GM12878 (cell line): ENCODE measurements at places on chromosomes 13 and 19.

GRCh38 chr13:107293924-107294323 lies 726.0 kb upstream of the ARGLU1 start:
- no peak for DNase-seq

GRCh38 chr13:58238972-58239773 lies 607.6 kb downstream of the PCDH17 start:
- DNase-seq, result no peak

- DNase-seq, result no peak
Measured at GRCh38 chr13:22049384-22049783, 378.5 kb downstream of the FGF9 start.

GRCh38 chr13:80029170-80029569 lies 311.8 kb downstream of the SPRY2 start:
- no peak for DNase-seq

DNA sequence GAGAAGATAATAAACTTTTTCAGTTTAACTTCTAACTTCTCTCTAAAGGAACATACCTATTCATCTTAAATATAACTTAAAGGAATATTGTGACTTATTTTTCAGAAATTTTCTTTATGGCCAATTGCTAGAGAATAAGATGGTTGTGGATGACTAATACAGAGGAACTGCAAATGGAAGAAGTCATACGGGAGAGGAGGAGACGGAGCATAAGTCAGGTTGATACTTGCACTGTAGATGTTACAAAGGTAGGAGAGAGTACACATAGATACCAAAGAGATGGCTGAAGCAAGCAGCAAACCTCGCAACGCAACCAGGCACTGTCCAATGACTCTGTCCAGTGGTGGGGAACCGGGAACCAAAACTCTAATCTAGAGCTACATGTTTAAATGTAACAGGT lies 963.4 kb downstream of the PCDH9 start:
- DNase-seq, result no peak

DNA sequence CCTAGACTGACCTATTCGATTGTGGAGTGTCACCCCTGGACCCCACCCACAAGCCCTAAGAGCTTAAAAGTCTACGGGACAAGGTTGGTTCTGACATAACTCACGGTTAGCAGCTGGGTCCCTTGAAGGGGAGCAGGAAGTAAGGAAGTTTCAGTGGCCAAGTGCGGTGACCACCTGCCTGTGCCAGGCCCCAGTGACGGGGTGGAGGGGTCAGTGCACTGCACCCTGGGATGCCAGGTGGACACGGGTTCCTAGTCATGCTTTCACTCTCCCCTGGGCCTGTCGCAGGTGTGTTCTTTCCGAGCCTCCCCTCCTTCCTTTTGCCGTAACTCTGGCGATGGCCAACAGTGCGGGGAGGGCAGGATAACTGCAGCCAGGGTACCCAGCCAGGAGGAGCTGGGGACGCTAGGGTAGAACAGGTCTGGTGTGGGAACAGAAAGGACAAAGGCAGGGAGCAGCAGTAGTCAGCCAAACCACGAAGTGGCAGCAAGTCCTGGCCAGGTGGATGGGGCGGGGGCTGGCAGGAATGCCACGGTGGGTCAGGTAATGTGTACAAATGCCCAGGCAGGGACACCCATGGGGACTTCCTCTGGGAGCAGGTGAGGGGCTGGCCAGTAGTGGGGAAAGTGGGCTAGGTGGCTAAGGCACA lies 58.3 kb downstream of the RGCC start:
- DNase-seq, result no peak

- no peak for DNase-seq
Measured at GRCh38 chr19:42554046-42554575, 25.8 kb upstream of the CEACAM1 start.

GRCh38 chr13:35092251-35092650 lies 150.2 kb downstream of the NBEA start:
- no peak for DNase-seq

DNA sequence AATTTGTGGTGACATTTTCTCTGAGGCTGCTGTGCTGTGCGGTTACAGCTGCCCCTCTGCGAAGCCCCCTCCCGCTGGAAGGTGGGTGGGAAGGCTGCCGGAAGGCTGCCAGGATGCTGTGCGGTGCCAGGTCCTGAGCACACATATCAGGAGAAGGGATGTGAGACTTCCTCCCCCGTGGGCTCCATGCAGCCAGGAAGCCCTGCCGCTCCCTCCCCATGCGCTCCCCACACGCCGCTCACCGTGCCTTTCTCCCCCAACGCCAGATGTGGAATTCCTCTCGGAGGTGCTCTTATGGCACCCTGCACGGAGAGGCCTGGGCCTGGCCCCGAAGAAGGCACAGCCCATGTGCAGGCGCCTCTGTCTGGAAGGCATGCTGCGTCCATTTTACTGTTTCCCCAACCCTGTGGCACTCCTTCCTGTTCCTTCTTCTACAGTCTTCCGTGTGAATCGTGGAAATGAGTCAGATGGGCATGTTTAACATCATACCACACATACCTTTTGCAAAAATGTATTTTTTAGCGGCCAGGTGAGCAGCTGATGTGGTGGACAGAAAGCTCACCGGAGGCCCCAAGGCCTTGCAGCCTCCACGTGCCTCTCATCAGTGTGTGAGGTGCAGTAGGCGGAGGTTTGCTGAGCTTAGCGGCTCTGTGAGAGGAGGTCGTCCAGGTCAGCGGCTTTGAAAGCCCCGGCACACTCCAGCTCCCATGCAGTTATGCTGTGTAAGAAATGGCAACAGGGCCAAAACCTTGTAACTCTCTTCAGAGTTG lies 88.0 kb downstream of the ATP11A start:
- DNase-seq, result no peak
